T-helper 2 cell (primary cell): ENCODE measurements at places on chromosomes 5 and 9.

DNA sequence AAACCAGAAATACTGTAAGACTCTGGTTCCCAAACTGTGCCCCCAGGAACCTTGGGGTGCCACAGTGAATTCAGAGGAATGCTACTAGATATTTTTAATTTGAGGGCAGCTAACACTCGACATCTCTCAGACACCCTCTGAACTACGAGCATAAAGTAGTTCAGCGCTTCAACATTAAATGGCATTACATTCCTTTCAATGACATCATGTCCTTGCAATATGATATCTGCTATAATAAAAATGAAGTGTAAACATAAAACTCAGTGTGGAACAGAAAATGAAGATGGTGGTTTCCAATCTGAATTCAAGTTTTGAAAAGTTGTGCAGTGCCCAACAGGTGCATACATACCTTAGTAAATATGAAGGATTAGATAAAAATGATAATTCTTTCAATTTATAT, 116.1 kb downstream of the LPAR1 start:
- no peak for DNase-seq

DNA sequence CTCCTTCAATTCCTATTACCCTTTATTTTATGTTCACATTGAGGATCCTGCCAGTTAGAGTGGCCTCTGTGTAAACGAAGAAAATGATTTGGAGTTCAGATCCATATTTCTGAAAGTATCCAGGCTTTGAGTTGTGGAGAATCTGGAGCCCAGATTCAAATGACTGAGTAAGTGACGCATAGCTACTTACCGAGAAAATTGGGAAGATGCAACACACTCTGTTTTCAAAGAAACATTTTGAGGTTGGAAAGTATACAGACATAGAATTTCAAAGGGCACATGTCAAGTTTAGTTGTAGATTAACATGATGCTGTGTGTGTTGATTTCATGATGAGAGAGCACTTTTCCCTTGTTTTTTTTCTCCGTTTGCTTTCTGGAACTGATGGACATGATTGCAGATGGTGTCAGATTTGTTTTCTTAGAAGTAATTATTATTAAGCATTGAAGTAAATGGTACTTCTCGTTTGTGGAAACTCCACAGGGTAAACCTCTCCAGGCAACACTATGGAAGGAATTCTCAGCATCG, 148.1 kb downstream of the KDM4C start:
- no peak for DNase-seq

- DNase-seq, result no peak
These were observed 4.3 kb upstream of the ARID3C start for GRCh38 chr9:34633166-34633565.

GRCh38 chr9:124381170-124381945, 33.9 kb downstream of the PSMB7 start:
- DNase-seq, result no peak

GRCh38 chr5:123864578-123864977, 352.6 kb downstream of the CSNK1G3 start:
- no peak for DNase-seq

DNA sequence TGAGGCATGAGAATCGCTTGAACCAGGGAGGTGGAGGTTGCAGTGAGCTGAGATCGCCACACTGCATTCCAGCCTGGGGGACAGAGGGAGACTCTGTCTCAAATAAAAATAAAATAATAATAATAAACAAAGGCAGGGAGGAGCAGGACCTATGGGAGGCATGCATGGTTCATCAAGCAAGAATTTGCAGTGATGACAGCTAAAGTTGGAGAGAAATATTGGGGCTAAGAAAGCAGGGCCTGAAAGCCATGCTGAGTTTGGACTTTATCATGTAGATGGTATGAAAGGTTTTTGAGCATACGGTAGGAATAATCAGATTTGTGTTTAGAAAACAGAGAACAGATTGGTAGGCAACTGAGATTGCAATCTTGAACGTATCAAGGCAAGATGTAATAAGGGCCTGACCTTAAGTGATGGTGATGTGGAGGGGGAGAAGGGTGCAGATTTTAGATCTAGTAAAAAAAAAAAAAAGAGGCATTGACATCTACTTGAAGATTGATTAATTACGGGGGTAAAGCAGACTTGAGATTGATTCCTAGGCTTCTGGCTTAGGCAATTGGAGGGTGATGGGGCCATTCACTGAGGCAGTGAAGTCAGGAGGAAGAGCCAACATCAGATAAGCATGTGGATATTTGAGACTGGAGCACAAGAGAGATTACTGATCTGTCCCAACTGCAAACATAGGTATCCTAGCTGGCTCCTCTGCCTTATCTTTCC, 50.7 kb downstream of the CFAP95 start:
- DNase-seq, result no peak

- no peak for DNase-seq
These were observed 19.9 kb downstream of the IFNW1 start for GRCh38 chr9:21121595-21122251.

- no peak for DNase-seq
These were observed 116.6 kb upstream of the DPYSL3 start for GRCh38 chr5:147626464-147626863.

DNA sequence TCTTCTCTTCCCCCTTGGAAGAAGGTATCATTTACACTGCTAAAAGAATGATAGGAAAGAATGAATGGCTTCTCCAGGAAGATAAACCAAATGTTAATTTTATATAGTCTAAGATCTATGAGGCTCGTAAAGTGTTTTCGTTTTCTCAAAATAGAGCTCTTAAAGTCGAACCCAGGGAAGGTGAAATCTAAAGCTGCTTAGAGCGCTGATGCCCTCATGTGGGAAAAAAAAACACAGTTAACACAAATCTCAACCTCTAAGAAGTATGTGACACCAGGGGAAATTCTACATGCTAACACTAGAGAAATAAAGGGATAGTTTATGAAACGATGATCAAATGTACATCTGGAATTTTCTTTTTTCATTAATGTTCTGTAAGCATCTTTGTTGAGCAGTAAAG, 257.9 kb downstream of the RASEF start:
- no peak for DNase-seq

DNA sequence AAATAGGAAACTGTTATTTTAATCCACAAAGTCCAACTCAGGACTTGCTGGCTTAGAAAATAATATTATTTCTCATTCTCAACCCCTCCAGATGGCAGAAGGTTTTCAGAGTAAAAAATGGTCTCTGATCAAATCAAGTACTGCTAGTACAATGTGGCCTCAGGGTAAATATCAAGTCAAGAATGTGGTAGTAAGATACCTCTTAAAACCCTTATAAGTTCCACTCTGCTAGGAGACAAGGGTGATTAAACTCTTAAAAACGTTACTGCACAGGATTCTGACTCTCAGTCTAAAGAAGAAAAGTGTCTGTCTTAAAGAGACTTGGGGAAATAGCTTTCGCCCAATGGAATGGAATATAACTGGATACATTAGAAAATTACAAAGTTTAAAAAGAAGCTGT, 120.8 kb upstream of the PDE4D start:
- no peak for DNase-seq

DNA sequence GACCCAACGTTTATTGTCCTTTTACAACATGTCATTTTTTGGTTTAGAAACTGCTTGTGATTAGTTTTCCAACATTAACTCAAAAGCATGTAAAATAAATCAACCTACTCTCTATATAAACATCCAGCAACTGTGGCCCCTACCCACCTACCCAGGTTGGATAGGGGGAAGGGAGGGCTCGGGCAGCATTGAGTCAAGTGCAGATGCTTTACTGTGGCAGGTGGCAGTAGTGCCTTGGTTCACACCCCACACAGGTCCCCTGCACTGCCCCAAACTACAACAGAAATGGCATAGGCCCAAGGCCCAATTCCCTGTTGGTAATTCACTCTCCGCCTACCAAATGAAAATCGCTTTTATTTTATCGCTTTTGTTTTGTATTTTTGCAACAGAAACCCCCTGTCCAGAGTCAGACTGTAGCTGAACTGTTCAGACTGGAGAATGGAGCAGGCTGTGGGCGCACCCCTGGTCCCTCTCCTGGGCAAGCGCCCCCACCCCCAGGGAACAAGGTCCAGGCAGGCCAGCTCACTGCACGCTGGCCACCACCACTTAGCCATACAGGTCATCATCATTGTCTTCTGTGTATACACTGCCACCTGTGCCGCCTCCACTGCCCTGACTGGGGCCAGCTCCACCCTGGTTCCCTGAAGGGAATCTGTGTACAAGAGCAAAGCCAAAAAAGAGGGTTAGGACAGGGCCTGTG, 15.7 kb downstream of the VCP start:
- DNase-seq, result no peak

DNA sequence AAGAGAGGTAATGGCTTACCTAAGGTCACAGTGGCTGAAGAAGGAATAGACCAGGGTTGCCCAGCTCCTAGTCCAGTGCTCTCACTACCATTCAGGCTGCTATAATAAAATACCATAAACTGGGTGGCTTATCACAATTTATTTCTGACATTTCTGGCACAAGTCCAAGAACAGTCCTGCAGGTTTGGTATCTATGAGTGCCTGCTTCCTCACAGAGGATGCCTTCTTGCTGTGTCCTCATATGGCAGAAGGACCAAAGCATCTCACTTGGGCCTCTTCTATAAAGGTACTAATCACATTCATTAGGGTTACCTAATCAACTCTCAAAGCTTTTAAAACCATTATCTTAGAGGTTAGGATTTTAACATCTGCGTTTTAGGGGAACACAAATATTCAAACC, 17.2 kb downstream of the STARD4 start:
- DNase-seq, result no peak

GRCh38 chr5:125375143-125375542, 628.7 kb upstream of the ZNF608 start:
- DNase-seq, result no peak

DNA sequence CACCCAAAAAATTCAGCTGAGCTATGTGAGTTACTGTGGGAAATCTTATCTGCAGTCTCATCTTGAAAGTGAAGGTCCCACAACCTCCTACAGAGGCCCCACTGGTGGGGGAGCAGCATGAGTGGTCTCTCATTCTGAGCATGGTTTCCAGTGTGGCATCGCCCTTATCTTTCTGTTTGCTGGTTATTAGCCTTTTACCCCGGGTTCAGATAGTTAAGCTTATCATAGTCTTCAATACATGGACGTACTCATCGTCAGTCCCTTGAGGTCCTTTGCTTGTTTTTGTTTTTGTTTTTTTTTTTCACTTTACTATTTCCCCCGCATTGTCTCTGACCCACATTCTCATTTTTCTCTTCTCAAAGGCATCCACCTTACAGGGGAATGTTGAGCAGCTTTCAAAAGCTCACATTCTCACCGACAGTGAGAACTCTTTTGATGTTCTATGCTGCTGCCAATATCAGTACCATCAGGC, 7.7 kb upstream of the HAVCR2 start:
- no peak for DNase-seq

GRCh38 chr5:111997711-111998110, 240.7 kb upstream of the NREP start:
- DNase-seq, result no peak

DNA sequence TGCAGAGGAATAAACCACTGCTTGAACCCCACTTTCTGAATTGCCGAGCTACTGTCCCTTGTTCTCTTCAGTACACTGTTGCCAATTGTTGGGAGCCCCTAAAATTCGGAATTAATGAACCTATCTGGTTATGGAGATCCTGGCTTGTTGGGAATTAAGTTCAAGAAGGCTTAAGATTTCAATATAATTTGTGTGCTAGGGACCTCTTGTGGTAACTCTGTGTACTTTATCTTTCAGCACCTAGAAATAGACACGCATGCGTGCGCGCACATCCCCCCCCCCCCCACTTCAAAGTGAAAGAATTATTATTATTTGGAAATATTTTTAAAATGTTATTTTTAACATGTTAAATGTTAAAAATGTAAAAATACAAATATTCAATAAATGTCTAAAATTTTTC, 53.3 kb upstream of the FAM169A start:
- no peak for DNase-seq

DNA sequence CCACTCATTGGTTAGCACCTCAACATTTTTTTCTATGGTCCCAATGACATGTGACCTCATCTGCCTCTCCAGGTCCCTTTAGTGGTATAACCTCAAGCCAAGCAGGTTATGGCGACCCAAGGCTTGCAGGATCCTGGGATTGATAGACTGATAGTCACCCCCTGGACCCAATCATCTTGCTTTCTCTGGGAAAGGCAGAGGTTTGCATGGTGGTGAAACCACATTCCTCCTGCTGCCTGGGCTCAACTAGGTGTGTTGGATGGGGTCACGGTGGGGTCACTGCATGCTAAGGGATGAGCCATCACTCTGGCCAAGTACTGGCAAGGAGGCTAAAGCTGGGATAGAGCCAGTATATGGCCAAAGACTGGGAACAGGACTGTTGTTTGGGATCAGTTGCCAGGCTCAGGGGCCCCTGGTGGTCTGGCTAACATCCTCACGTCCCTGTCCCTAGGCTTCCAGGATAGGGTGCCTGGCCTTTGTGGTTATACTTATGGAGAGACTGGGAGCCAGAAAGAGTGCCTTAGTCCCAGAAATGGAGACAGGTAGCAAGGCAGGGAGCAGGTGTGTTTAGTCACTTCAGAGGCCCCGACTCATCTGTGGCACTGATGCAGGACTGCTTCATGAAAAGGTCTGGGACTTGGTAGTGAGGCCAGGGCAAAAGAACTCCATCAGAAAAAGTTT, 4.6 kb upstream of the SMIM32 start:
- no peak for DNase-seq

DNA sequence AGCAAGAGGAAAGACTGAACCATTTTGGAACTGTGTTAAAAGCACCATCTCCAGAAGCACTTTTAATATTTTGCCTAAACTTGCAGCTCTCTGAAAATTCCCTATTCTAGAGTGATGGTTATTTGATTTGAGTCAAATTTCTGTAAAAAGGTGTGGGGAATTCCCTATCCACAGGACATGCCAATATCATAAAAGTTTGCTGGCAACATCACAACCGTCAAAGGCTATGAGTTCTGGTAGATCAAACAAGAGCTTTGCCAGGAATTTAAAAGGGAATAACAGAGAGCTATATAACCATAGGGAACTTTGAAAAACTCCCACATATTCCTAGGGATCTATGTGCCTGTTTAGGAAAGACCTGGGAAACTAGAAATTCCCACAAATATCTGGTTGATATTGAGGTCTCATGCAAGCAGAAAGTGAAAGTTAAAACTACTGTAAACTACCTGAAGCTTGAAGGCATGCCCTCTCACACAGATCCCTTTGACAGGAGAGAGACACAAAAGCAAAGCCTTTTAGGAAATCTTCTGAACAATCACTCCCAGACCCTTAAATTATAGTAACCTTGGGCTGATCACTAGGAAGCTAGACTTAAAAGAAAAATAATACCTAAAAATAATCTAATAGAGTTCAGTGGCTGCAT, 549.9 kb downstream of the ANXA1 start:
- no peak for DNase-seq
